ENCODE measurements at places on chromosomes 13 and 19.
A peak's percentile ranks its signal among the peaks of the same experiment; 100 is the strongest.

- DNase-seq: peak; percentile 69
These were observed 3.0 kb downstream of the HPN start for GRCh38 chr19:35044317-35045117.

- DNase-seq: no peak
These were observed 12.0 kb upstream of the ZNF274 start for GRCh38 chr19:58170860-58171259.

DNA sequence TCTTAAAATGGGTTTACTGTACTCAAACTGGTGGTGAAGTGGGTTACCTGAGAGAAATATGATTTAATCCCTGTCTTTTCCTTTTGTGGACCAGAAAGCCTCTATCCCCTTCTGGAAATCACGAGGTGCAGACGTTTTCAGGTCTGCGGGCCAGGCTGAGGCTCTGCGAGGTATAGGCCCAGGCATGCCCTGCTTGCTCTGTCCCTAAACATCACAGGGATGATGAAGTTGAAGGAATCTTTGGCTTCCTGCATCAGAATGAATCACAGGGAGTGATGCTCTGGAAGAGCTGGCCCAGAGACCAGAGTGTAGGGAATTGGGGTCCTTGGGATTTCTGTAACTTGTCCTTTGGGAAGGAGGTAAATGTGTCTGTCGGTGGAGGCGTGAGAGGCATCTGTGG is 18.4 kb upstream of the CHST8 start:
- no peak for DNase-seq

DNA sequence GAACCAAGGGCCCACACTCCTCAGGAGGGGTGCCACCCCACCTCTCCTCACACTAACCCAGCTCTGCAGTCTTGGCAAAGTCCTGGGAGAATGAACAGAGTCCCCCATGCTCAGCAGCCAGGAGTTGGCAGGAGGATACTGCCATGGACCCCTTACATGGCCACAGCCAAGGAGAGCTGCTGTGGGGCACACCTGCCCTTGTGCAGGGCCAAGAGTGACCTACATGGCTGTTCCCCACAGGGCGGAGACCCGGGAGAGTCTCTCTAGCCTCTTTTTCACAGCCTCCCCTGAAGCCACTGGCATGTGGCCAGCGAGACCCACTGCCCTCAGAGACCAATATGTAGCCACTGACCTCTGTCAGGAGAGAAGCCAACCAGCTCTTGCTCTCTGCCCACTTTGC is 45.9 kb upstream of the VSTM2B start:
- DNase-seq: no peak

GRCh38 chr19:11763117-11763516 is 3.7 kb upstream of the ZNF441 start:
- no peak for DNase-seq

- no peak for DNase-seq
These were observed at the start of gene SLITRK6 for GRCh38 chr13:85799097-85799582. Gene SLITRK6, minus strand, starts transcription at chr13:85799419. Its CDS starts 2,911 bp downstream, at chr13:85796508.

- DNase-seq: peak; percentile 60
These were observed 1.2 kb upstream of the KLF16 start for GRCh38 chr19:1864480-1865171.

DNA sequence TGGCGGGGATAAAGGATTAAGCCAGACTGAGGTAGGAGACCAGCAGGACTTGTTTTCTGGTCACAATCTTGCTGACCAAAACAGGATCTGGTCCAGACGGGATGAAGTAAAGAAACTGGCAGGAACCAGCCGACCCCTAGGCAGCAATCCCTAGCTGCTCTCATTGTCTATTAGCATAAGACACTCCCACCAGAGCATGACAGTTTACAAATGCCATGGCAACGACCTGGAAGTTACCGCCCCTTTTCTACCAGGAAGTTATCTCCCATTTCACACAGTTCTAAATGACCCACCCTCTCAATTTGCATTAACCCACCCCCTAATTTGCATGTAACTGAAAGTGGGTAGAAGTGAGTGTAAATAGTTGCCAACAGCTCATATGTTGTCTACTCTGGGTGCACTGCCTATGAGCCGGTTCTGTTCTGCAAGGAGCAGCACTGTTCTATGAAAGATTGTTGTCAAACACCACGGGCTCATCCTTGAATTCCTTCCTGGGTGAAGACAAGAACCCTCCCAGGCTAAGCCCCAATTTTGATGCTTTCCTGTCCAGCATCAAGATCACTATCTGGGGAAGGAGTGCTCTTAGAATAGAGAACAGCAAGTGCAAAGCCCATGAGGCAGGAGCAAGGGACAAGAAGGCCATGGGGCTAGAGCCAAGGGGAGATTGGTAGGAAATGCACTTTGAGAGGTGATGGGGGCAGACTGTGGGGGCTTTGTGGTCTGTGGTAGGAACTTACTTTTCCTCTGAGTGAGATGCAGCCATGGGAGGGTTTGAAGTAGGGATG is 13.9 kb upstream of the FBXO27 start:
- no peak for DNase-seq

- DNase-seq: no peak
These were observed 287.3 kb upstream of the MAB21L1 start for GRCh38 chr13:35763782-35764123.

DNA sequence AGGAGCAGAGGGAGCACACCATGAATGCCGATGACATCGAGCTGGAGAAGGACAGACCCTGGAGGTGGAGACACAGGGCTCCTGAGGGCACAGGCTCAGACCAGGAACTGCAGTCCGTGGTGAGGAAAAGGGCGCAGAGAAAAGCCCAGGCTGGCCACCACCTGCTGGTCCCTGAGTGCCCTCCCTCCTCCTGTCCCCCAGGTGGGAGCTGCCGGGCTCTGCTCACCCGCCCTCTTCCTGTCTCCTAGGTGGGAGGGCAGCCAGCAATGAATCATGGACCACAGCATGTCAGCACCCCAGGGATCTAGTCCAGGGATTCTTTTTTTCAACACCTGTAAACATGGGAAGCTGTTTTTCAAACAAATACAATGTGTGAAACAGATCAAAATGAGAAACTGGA is 94.6 kb upstream of the ARHGEF7 start:
- no peak for DNase-seq

GRCh38 chr13:109384491-109385241 is 401.7 kb downstream of the IRS2 start:
- no peak for DNase-seq

- DNase-seq: no peak
These were observed 5.0 kb upstream of the PDS5B start for GRCh38 chr13:32581177-32581786.

DNA sequence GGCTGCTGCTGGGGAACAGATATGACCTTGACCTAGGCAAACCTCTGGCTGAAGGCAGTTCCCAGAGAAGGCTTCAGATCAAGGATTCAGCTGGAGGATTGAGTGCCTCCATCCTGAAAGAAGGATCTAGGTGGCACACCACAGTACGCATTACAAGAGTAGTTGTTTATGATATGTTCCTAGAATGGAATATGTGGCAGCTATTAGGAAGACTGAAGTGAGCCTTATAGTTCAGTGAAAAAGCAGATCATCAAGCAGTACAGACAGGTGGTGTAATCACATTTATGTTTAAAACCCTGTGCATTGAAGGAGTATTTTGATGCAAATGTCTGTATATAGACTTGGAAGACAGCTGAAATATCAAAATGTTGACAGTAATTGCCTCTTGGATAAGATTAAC is 116.0 kb downstream of the ZAR1L start:
- DNase-seq: no peak

DNA sequence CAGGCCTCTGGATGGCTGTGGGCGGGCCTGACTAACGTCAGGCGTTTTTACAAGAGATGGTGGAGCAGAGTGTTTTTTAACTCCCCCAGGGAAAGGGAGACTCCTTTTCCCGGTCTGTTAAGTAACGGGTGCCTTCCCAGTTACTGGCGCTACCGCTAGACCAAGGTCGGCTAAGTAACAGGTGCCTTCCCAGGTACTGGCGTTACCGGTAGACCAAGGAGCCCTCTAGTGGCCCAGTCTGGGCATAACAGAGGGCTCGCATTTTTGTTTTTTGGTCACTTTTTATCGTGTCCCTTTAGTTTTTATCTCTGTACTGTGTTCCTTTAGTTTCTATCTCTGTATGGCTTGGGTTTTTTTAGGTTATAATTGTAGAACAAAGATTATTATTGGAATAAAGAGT is 10.0 kb downstream of the ZNF383 start:
- peak; percentile 12 for DNase-seq

- DNase-seq: no peak
These were observed 29.0 kb upstream of the SLITRK6 start for GRCh38 chr13:85828094-85828684.

GRCh38 chr19:35120492-35120891 is 4.9 kb downstream of the FXYD3 start:
- DNase-seq: no peak

DNA sequence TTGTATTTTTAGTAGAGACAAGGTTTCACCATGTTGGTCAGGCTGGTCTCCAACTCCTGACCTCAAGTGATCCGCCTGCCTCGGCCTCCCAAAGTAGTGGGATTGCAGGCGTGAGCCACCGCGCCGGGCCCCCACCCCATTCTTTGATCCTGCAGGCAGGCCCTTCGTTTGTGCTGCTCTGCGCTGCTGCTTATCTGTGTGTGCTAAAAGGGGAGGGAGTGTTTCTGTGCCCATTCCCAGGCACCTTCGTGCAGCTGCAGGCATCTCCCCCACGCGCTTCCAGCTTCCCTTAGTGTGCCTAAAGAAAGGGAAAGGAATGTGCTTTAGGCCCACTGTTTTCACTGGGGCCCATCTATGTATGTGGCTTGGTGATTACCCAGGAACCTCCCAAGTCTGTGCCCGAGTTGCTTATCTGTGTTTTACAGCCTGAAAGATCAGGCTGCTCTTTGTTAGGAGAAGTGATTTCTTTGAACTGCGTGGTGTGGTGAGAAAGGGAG is 27.2 kb downstream of the EPN1 start:
- no peak for DNase-seq

DNA sequence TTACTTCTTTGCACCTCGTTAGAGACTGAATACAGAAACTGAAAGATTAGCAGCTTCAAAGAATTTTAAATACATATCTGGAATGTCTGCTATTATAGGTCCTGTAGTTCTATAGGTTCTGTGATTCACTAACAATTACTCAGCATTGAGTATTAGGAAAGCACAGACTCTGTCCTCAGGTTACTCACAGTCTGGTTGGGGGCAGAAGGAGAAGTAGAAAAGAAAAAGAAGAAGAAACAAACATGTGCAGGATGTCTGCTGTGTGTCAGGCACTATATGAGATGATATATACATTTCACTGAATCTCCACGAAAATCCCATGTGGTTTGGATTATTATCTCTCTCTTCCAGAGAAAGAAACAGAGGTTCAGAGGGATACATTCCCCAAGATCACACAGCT is 40.1 kb downstream of the SERTM1 start:
- no peak for DNase-seq

- no peak for DNase-seq
These were observed 986.0 kb upstream of the SPRY2 start for GRCh38 chr13:81326913-81327312.

DNA sequence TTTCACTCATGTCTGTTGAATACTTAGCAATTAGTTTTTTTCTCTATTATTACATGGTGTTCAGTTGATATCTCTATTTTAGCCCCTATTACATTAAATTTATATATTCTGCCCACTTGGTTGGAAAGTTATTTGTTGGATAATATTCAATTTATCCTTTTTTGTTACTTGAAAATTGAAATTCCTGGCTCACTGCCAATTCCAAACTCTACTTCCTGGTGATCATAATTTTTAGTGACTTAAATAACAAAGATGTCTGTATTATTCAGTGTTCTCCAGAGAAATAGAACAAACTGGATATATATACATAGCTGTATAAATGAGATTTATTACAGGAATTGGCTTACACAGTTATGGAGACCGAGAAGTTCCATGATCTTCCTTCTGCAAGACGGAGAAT is 93.6 kb downstream of the GPC5 start:
- DNase-seq: no peak

DNA sequence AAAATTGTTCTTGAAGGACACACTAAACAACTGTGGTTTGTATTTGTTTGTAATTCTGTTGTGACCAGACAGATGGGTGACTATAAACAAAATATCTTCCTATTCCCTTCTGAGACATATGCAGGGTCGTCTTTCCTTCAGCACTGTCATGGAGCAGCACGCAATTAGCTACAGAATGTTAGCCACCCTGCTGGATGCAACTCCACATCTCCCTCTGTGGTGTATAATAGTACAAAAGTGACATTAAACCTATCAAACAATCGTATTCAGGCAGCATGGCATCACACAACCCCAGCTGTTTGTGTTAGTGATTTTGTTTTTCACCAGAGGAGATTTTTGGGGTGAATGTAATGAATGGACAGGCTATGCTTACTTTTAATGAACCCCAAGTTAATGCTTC is 146.2 kb downstream of the GPC6 start:
- DNase-seq: no peak

DNA sequence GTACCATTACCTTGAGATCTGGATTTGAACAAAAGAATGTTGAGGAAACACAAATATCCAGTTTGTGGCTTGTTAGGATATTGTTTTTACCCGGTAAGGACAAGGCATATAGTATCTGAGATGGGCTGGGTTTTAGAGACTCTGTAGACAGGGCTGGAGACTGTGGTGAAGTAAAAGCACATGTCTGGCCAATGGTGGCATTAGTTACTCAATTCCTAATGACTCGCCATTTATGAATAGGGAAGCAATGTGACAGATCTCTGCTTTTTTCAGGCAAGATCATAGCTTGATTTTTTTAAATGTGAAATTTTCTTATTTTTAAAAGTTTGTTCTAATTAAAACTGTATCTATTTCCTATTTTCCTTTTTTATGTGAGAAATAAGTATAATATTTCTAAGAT is 371.1 kb upstream of the SPRY2 start:
- DNase-seq: no peak

- no peak for DNase-seq
These were observed 328.4 kb downstream of the SLC7A1 start for GRCh38 chr13:29266756-29267733.

DNA sequence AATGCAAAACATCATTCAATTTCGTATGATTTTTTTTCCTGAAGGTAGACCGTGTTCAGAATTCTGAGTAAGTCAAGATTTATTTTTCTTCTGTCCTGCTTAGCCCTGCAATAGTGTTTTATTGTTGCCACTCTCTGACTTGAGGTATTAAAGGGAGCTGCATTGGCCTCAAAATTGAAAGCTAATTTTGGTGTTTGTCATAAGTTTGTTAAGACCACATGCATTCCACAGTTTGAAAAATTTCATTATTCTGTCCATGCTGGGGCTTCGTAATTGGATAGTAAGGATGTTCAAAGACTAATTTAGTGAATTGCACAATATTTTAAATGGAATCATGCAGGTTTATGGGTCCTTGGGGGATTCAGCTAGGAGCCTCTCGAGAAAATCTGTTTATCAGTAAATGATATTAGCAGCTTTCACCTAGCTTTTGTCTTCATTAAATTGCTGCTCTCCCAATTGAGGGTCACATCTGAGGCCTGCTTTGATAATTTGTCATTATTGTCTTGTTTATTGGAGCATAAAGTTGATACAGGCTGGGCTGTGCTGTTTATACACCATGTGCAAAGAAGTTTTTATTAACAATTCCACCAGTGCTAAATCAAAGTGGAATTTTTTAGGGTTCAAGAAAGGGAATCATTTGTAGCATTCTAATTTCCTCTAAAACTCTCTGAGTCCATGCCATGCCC is 339.8 kb upstream of the OBI1 start:
- DNase-seq: no peak

- DNase-seq: no peak
These were observed 65.1 kb upstream of the RANBP3 start for GRCh38 chr19:6042776-6043726.
